ENCODE measurements at places on chromosomes 4 and X.

DNA sequence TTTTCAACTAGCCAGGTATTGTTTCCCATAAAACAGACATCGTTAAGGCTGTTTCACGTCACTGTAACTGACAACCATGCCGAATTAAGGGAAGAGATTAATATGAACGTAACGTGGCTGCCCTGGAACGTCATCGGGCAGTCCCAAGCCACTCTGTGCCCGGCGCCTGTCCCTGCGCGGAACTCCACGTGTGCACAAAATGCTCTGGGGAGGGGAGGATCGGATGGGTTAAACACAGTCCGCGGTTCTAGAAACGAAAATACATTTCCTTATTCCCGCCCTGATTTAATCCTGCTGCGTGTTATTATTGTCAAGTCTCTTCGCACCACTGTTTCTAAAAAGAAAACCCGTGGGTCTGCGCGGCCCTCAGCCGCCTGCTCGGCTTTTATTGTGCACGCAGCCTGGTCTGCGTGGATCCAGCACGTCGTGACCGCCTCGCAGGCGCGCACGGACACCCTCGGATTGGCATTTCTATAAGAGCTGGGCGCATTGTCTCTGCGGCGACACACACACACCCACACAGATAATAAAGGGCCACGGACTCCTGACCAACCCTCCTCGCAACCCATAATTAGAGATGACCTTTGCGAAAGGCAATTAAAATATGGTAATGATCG, 69.6 kb upstream of the BCOR start:
- DNase-seq, result no peak

DNA sequence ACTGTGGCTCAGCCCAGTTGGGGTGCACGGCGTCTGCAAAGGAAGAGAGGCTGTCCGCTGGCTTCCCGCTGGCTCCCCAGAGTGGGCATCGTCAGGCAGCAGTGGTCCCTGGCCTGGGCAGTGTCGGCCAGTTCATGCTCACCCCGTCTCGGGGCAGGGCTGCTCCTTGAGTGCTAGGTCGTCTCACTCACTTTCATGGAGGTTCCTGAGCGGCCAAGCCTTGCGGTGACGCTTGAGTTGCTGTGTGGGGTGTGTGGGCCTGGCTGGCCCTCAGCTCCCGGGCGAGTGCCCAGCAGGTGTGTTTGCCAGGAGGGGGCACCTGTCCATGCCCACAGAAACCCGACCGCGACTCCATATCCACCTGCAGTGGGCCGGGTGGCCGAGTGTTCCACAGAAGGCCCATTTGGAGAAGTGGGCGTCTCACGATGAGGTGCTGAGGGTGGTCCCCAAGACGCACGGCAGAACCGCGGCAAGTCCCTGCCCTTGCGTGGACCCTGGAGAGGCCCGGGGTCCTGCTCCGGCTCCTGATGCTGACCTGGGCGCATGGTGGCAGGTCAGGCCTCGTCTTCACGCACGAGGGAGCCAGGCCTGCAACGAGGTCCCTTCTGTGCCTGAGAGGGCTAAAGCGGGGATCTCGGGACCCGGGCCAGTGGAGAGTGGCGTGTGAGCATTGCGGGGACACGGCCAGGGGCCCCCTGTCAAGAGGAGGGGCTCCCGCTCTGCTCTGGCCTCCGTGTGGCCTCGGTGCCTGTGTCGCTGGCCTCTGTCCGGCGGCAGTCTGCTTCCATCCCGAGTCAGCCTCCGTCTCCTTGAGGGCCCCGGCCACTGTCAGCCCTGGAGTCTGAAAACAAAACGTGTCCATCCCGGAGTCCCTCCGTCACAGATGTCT, 18.5 kb upstream of the UVSSA start:
- DNase-seq, result no peak

DNA sequence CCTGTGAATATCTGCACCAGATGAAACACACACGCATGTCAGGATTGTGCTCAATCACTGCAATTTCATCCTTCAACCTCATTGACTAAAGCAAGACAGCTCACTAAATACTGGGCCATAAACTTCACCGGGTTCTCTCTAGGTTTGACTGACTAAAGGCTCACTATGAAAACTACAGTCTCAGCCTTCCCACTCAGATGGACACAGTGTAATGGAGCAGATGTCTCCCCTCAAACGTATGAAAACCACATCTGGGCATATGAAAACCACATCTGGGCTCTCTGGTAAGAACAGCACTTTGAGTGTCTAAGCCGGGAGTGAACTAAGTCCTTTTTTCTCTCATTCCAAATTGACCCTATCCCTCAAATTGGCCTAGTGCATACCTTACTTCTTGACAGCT, 15.2 kb downstream of the GEMIN8 start:
- no peak for DNase-seq

DNA sequence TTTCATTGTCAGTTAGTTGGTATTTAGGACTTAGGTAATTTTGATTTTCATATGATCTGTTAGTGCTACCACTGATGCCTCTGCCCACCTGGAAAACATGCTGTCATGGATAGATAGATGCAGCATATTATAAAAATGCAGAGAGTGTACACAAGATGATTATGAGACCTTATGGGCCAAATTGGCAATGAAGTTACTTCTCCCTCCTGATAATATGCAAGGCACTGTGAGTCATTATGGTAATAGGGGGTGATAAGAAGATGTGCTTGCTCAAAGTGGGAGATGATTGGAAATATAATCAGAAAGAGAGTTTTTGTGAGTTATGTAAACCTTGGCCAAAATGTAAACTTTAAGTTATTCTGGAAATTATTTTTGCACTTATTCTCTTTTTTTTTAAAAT, 56.6 kb upstream of the RHOH start:
- DNase-seq, result peak; percentile 57

DNA sequence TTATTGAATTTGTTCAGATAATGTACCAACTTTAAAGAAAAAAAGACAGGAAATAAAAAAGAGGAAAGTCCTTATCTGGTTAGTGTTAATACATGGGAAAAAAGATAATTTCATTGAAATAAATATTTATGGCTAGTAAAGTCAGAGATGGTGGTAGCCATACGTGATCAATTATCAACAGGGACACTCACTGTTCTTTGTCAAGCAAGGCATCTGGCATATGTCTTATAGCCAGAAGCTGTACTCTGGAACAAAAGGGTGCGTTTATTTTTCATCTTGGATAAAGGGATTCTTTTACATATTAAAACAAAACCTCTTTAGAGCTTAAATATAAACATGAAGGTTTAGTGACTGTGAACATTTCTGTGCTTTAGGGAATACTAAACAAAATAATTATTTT, 26.7 kb downstream of the HDX start:
- DNase-seq, result no peak

All from astrocyte (in vitro differentiated cells and primary cell).